ENCODE measurements at places on chromosomes 11 and 22.

DNA sequence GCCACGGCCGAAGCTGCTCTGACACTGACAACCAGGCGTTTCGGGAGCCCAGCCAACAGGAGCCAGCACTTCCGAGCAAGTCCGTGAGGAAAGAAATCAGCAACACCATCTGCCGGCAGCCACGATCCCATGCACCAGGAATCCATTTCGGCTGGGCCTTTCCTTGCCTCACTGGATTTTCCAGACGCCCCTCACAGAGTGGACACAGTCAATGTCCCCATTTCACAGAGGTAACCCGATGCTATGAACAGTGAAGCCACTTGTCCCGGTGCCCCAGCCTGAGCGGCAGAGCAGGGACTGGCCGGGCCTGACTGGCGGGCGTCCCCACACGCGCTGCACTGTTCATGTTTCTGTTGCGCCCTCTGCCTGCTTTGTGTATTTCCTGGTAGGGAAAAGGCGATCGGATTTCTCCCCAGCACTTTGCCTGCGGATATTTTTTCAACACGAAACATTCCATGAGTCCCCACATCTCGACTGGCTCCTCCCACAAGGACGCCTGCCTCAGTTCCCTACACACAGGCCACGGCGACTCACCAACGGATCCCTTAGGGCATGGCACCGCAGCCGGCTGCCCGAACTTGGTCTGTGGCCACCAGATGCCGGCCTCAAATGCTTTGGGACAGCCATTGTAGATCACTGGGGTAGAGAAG, 55.3 kb downstream of the TRMU start:
- no peak for DNase-seq

DNA sequence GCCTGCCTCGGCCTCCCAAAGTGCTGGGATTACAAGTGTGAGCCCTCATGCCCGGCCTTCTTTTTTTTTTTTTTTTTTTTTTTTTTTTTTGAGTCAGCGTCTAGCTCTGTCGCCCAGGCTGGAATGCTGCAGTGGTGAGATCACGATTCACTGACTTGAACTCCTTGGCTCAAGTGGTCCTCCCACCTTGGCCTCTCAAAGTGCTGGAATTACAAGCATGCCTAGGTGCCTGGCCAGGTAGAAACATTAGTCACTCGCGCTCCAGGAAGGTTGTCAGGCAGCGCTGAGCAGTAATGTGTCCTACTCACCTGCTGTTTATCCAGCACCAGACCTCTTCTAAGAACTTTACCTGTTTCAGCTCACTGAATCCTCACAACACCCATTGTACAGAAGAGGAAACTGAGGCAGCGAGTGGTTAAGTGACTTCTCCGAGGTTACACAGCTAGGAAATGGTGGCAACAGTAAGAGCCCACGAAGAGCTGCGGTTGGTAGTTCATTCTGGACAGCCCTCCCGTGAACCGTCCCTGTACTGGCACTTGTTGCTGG, 496 bp upstream of the CST6 start:
- DNase-seq: no peak

DNA sequence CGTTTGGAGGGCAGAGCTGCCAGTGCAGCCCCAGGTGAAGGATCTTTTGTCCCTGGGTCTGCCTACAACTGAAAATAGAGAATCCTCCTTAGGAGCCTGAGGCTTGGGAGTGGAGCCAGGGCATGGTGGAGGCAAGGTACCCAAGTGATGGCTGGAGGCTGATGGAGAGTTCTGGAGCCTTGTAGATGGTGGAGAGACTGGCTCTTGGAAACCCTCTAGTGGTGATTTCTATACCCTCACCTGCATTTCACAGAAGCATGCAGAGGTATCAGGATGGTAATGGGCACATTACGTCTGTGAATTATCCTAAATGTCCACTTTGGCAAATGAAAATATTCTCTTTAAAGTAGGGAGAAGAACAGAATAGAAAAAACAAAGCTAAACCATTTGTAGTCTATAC, 44.4 kb downstream of the INSC start:
- no peak for DNase-seq

GRCh38 chr11:97364047-97364446, 974.2 kb downstream of the JRKL start:
- DNase-seq: no peak

DNA sequence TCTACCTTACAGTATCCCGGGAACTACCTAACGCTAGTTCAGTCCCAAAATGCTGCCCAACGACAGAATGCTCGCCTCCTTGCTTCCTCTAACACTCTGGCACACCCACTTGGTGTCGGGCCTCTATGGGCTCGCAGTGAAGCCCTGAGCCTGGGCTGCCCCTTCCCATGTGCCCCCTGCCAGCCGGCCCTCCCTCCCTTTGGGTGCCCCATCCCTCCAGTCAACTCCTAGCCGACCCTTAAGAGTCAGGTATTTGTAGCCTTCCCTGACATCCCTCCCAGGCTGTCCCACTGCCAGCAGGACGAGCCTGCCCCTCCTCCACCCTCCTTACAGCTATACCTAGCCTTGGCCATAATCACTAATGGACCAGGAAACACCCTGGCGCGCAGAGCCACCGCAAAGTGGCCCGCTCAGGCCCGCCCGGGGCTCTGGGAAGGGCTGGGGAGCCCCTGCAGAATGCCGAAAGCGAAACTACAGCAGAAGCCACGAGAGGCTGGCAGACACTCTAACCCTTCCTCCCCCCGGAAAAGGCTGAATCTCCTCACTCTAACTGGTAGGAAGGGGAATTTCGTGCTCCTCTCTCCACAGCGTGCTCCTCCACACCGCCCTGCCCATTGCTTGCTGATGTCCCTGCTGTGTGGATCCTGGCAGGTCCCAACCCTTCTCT, 8.2 kb downstream of the CBX7 start:
- DNase-seq: no peak

GRCh38 chr22:33796494-33796893, 123.8 kb downstream of the LARGE1 start:
- no peak for DNase-seq

GRCh38 chr11:18066626-18067025, 20.6 kb upstream of the TPH1 start:
- DNase-seq: no peak

GRCh38 chr22:21984793-21985192, 2.2 kb upstream of the TOP3B start:
- no peak for DNase-seq

- no peak for DNase-seq
Observed at GRCh38 chr22:17112491-17113042, 8.6 kb downstream of the TMEM121B start.

DNA sequence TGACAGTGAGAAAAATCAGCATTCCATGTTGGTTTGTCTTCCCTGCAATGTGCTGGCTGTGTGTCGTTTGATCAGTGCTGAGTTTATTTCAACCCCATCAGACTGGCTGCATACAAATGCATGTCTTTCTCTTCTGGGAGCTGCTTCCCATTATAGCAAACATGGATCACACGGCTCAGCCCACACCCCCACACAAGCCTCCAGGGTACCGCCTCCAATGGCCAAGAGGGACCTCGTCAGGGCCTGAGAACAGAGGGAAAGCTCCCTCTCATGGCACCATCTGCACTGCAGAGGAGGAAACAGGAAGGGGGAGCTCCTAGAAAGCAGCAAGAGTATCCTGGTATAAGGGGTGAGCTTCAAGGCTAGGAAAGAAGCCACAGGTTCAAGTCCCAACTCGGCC, 214.2 kb downstream of the LARGE1 start:
- DNase-seq: no peak

DNA sequence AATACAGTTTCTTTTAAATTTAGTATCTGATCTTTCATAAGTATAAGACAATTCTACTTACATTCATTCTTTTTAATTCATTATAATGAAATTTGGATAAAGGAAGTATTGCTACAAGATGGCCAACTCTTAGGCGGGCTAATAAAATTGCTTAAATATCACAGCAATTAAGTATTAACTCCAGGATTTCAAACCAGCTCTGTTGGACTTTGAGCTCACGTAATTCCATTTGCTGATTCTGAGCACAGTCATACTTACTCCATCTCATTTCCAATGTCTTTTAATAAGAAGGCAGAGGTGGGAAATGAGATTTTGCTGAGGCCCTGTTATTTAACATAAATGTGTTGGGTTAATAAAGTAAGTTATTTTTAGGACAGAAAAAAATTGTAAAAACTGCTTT, 748.1 kb downstream of the KCNA4 start:
- DNase-seq: no peak

DNA sequence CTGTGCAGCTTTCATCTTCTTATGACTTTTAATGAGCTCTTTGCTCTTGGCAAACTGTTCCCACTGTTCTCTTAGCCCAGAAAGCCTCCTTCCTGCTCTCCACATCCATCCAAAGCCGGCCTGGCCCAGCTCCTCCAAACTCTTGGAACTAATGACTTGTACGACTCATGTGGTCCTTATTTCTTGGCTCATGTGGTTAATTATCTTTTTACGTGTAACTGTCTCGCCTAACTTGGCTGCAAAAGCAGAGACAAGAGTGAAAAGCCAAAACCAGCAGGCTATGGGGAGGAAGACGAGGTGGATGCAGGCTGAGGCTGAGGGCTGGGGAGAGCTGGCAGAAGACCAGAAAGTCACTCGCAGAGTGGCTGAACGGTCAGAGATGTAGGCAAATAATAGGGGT, 5.5 kb downstream of the CSNK2A3 start:
- no peak for DNase-seq

GRCh38 chr11:73576185-73576614, 21.7 kb downstream of the FAM168A start:
- DNase-seq: no peak
